ENCODE measurements at places on chromosomes 7 and 10.

GRCh38 chr7:55063633-55064032 lies 44.8 kb downstream of the EGFR start:
- no peak for DNase-seq

DNA sequence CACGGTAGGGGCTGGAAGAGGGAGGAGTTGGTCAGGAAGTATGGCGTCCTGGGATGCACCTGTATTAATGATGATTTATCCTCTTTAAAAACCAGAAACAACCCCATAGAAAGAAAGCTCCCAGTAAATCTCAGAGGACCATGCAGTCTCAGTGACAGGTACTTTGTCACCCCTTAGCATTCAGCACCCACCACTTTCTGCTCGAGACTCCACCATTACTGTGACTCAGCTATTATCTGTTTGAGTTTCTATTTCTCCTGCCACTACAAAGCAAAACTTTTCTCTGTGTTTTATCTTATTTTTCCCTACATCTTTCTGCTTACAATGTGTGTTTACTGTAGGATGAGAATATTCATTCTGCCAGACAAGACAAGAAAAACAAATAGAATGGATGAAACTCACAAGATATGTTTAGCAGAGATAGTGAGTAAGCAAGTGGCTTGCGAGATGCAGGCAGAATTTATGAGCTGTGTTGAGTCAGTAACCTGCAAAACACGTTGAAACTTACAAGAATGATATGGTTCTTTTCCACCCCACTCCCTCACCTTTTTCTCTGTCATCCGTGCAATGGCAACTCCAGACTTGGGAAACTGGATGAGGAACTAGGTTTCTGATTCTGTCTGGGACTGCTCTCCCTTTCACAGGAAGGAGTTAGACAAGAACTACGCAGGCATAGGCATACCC lies 127.1 kb downstream of the AOAH start:
- no peak for DNase-seq

DNA sequence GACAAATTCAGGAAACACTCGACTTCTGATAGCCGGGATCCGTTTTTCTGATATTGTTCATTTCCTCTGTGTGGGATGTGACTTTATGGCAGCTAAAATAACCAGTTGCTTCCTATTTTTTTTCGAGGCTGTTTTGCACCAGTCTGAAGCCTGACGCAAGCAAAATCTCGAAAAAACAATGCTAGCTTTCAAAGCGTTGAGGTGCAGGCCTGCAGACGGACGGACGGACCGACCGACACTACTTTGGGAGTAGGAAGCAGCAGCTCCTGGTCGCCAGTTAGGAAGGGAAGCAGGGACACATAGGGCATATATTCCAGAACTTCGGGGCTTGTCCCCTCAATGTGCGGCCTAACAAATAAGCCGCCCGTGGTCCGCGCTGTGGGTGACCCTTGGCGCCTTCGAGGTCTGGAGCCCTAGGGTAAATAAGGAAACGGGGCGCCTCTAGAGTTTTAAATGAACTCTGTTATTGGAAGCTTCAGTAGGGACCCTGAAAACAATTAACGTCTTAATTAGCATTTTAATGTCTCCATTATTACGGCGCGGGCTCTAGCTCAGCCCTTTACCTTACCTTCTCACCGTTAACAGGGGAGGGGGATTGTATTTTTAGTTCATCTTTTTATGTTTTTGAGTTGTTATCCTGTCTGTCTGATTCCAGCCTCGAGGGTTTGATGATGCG lies 1.3 kb downstream of the HHEX start:
- DNase-seq = no peak

DNA sequence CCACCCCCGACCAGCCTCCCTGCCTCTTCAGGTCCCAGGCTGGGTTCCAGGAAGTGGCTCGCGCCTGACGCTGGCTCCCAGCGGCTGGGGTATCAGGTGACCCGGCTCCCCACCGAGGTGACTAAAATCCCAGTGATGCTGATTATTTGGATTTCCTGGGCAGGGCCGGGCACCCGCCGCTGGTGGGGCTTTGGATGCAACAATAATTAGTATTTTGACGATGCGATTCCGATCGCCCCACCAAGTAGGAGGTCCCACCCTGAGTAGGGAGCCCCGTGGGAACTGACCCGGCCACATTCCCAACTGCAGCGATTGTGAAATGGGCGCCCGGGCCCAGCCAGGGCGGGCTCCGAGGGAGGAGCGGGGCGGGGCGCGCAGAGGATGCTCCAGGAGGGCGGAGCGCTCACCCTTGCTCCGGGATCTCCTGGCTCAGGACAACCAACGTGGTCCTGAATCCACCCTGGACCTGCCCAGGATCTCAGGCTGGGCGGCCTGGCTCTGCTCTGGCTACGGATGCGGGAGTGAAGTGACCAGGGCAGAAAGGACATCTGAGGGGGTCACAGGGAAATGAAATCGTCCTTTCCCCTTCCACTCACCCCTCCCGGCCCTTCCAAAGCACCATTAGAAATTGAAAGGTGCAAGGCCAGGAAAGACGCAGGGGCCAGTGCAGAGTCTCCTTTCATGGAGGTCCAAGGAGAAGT lies 32.6 kb downstream of the DUSP5 start:
- no peak for DNase-seq

DNA sequence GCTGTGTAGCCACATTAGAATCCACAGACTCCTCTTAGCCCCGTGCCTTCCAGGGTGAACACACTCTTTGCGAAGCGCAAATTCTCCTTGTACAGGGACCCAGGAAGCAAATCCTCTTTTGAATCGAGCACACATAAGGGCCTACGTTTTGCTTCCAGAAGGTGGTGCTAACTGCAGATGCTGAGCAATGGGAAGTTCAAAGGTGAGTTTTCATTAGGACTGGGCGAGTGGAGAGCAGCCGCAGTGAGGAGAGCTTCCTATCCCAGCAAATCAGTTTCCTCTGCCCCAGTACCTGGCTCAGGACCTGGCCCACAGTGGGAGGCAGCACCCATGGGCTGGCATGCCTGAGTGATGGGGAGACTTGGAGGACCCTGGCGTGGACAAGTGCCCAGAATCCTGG lies 23.5 kb upstream of the GPR26 start:
- DNase-seq = no peak

GRCh38 chr10:42646687-42647640 lies 8.6 kb upstream of the ZNF33B start:
- DNase-seq = no peak

DNA sequence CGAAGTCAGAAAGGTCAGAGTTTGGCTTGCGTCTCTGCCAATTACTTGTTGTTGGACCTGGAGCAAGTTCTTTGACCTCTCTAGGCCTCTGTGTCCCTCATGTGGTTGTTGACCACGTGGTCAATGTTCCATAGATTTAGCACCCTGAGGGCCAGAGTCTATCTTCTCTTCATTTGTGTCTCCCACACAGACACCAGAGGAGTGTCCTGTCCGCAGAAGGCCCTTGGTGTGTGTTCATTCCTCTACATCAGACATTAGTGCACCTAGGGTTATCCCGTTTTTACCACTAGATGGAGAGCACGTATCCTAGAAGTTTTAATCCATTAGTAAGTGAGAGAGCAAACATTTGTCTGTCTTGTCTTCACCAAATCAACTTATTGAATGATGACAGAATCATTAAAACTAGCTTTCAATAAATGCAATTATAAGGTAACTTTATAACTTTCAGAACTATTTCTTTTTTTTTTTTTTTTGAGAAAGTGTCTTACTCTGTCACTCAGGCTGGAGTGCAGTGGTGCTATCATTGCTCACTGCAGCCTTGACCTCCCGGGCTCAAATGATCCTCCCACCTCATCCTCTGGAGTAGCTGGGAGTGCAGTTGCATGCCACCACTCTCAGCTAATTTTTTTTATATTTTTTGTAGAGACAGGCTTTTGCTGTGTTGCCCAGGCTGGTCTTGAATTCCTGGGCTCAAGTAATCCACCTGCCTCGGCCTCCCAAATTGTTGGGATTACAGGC lies 122.5 kb upstream of the ANKRD1 start:
- no peak for DNase-seq

- DNase-seq = no peak
Observed at GRCh38 chr10:11673346-11674280, 62.2 kb upstream of the USP6NL start.

GRCh38 chr10:26454891-26455290 lies 16.8 kb downstream of the APBB1IP start:
- DNase-seq = no peak

- DNase-seq = no peak
Observed at GRCh38 chr10:111732166-111732785, 451.3 kb downstream of the GPAM start.

DNA sequence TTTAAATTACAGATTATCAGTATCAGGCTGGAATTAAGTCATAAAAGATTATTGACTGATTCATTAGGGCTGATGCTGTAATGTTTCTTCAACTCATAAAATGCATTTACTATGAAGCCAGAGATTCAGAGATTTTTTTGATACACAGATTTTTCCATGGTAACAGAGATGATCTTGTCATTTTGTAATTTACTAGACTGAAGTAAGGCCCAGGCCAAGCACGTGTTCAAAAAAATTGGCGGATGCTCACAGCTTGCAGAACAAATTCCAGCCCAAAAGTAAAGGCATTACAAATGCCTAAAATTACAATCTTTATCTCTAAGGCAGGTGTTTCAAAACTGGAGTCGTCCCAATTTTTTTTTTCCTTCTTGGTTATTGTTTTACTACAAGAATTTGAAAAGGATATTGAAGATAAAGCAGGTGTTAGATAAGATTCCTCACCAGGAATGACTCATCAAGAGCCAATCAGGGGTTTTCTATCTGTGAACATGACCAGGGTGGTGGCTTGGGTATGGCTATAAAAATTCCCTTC lies 78.4 kb upstream of the MEOX2 start:
- DNase-seq = no peak

DNA sequence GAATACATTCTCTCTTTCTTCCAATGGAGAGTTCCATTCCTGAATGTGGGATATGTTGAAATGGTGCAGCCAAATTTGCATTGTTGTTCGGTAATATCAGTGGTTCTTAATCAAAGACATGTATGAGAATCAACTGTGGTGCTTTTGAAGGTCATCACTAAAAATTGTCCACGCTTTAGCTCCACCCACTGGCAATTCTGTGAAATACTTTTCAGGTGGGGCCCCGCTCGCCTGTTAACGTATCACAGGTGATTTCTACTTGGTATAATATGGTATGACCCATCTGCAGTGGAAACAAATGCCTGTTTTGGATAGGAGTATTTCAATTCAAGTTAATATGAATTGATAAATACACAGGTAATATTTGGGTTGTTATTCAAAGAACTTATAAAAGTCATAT lies 178.4 kb downstream of the NSUN6 start:
- no peak for DNase-seq

- no peak for DNase-seq
Observed at GRCh38 chr7:140885735-140886334, 38.9 kb downstream of the BRAF start.

- no peak for DNase-seq
Observed at GRCh38 chr7:75732764-75733630, 5.7 kb downstream of the HIP1 start.

DNA sequence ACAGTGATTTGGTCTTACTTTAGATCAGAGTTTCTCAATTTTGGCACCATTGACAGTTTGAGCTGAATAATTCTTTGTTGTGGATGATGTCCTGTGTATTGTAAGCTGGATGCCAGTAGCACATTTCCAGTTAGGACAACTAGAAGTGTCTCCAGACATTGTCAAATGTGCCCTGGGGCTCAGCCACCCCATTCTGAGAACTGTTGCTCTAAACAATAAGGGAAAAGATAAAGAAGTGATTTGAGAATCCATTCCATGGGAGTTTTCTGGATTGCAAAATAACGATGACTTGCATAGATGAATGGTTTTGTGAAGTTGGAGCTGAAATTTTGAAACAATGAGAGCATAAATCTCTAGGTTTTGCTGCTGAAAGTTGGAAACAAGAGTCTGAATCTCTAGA lies 44.6 kb downstream of the NUP205 start:
- DNase-seq = no peak

DNA sequence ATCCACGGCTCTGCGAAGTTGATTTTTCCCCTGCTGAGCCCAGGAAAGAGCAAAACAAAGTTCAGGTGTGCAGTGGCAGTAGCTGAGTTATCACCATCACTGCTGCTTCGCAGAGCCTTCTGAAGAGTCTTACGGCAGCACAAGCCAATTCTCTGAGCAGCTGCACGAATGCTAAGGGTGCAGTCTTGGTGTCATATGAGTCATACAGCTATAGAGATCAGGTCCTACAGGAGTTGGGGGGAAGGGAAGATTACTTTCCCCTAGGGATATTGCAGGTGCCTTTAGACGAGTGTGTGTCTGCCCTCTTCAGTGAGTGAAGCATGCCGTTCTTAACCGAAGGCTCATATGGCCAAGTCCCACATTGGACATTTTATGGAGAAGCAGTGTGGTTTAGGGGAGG lies 227.8 kb downstream of the CELF2 start:
- DNase-seq = no peak

GRCh38 chr10:118957443-118957825 lies 72.1 kb upstream of the NANOS1 start:
- no peak for DNase-seq

DNA sequence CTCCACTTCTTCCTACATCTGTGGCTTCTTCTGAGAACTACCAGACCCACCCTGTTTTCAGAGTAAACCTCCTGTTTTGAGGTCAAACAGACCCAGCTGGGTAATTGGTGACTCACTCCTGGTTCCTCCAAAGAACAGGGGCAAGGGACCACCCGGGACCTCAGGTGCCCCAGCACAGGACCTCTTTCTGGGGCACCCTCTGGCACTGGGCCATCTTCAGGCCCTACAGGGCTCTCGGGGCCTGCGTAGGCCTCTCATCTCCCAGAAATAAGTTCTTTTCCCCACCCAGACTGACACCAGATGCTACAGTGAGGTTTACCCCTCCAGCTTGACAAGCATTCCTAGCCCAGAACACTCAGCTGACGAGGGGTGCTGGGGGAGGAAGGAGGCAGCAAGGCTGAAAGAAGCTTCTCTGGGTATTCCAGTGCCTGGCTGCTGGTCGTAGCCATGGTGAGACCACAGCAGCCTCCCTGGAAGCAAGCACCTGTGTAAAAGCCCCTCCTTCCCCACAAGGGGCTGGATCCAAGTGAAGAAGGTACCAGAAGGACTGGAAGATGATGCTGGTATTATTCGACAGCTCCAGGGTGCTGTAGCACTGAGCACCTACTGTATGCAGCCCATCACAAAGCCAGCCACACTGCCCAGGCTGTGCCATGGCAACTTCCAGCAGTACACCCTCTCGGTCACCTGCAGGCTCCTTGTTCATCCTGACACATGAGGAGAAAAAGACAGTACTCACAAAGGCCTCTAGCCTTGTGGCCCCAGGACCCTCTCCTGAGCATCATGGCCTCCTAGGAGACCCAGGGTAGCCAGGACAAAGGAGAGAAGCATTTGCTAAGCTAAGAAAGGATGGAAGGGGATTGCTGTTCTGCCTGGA lies 47.4 kb downstream of the ALOX5 start:
- DNase-seq = peak; percentile 33

GRCh38 chr10:117743509-117743908 lies 201.0 kb downstream of the EMX2 start:
- no peak for DNase-seq

- DNase-seq = no peak
Observed at GRCh38 chr10:118840776-118841468, 86.2 kb upstream of the CACUL1 start.

- no peak for DNase-seq
Observed at GRCh38 chr10:77274046-77274795, 363.4 kb downstream of the KCNMA1 start.

All from activated T-helper 1 cell treated with anti-CD3 and anti-CD28 coated beads, Interleukin-12 subunit alpha, Interleukin-12 subunit beta, Interleukin-2, Interleukin-4 antibody, amounts not matched to agents 30 ng/mL and 10 ng/mL and 1 ng/mL, durations not matched to agents 14 hours and 24 hours and 36 hours (primary cell).